Hematopoietic multipotent progenitor cell treated with erythropoietin and hydrocortisone succinate and interleukin-3 and kit ligand, for 4 days (in vitro differentiated cells): ENCODE measurements at places on chromosomes 13 and 19.

- no peak for DNase-seq
Measured at GRCh38 chr19:8476524-8476923, 25.9 kb downstream of the PRAM1 start.

GRCh38 chr13:108349269-108349668 is 79.8 kb downstream of the TNFSF13B start:
- no peak for DNase-seq

DNA sequence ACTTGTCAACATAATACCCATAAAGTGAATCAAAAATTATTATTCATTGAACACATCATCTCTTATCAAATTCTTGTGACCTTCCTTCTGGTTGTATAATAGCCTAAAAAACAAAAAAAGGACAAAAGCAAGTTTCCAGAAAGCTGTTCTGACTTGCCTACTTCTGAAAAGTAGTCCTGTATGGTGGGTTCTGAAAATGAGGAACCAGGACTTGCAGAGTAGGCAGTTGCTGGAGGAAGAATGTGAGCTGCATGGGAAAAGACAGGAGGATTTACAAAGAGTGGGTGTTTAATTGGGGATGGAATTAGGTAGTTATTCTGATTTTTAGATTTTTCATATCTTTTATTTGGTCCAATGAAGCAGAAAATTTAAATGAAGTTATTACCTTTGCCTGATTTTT is 56.7 kb downstream of the RCBTB2 start:
- peak; percentile 32 for DNase-seq

DNA sequence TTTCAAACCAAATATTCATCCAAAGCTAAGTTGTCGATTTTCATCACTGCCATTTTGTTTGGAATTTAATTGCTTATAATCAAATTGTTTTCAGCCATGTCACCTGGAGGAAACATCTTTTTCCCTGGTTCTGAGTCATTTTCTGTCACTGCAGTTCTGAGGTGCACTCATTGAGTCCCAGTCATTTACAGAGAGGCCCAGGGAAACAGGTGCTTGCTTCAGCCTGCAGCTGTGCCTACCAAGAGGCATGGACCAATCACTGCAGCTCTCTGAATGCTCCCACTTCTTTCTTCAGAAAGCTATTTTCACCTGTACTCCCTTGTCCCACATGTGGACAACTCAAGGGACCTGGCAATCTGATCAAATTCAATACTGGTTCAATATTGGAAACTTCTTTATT is 308.1 kb downstream of the COG6 start:
- no peak for DNase-seq
